ENCODE measurements at places on chromosomes 6 and 20.

GRCh38 chr6:114096561-114097172, 125.7 kb upstream of the HDAC2 start:
- DNase-seq, result no peak

DNA sequence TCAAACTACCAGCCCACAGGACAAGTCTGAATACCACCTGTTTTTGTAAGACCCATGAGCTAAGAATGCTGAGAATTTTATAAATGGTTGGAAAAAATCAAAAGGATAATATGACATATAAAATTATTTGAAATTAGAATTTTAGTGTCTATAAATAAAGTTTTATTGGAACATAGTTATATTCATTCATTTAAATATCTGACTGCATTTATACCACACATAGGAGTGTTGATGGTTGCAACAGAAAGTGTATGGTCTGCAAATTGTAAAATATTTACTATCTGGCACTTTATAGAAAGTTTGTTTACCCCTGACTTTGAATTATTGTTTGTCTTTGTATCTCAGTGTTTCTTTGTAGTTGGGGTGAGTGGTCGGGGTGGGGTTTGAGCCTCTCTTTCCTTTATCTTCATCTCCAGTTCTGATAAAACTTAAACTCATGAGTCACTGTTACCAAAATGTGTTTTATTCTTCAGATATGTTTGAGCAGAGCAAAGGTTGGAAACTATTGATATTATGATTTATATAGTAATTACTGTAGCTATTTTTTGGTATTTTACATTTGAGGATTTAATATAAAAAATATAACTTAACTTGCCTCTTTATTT, 55.5 kb downstream of the CD2AP start:
- no peak for DNase-seq

DNA sequence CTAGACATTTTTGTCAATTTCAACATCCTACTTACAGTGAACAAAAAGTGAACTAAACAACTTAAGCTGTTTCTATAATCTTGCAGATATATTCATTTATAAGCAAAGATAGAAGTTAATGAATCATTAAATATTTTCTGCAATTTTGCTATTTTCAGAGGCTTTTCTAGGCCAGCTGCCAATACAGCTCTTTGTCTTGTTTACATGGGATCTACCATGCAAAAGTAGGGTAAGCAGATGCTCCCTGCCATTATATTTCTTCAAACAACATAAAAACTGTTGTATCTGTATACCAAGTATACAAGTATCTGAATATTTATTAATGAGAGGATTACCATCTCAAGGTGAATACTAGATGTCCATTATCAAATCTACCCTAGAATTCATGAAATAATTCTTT, 15.4 kb downstream of the PNISR start:
- no peak for DNase-seq

DNA sequence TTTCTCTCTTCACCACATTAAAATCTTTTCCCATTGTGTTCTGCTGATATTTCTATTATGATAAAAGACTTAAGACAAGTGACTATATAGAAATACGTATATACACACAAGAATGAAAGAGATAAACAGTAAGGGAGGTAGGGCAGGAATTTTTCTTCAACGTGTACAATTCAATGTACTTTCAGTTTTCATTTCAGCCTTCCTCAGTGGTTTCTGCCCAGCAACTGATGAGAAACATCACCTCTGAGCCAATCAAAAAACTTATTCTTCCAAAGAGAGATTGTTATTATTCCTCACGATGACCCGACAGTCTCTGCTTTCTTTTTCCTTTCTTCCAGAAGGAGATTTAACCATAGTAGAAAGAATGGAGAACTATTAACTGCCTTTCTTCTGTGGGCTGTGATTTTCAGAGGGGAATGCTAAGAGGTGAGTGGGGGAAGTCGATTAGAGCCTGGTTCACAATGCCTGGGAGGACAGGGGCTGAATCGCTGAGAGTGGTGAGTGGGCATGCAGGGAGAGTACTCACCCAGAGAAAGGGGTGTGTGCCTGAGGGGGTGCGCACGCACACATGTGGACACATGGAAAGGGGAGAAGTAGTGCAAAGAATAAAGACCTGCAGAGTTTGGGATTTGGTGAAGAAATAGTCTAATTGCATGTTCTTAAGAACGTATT, at the start of gene BTN3A1:
TSS of gene BTN3A1 (plus strand) at position 289 of the 672 bp plus-strand sequence. CDS start 3,289 bp downstream, outside the sequence.
- peak; percentile 48 for DNase-seq

GRCh38 chr6:52306972-52307870, 22.7 kb upstream of the MCM3 start:
- DNase-seq, result no peak

GRCh38 chr6:43914272-43915147, 144.5 kb downstream of the VEGFA start:
- no peak for DNase-seq

- no peak for DNase-seq
These were observed 277.4 kb upstream of the CNR1 start for GRCh38 chr6:88443554-88443953.

DNA sequence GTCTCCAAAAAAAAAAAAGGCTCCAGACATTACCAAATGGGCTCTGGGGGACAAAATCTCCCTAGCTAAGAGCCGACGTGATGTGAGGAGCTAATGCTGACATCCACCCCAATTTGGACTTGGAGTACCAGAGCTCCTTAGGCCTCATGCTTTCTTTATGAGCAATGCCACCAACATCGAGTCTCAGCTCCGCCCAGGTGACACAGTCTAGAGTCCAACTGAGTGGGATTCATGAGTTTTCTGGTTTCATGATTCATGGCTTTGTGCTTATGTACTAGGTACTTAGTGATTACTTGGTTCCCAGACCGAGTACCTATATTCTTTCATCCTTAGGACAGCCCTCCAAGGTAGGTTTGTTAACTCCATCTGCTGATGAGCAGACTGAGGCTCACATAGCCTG, 4.4 kb downstream of the ANKRD60 start:
- DNase-seq, result no peak

GRCh38 chr6:138109042-138109997, 2.1 kb upstream of the PERP start:
- DNase-seq, result peak; percentile 23

- DNase-seq, result no peak
These were observed 207.5 kb downstream of the SYNDIG1 start for GRCh38 chr20:24676978-24677370.

DNA sequence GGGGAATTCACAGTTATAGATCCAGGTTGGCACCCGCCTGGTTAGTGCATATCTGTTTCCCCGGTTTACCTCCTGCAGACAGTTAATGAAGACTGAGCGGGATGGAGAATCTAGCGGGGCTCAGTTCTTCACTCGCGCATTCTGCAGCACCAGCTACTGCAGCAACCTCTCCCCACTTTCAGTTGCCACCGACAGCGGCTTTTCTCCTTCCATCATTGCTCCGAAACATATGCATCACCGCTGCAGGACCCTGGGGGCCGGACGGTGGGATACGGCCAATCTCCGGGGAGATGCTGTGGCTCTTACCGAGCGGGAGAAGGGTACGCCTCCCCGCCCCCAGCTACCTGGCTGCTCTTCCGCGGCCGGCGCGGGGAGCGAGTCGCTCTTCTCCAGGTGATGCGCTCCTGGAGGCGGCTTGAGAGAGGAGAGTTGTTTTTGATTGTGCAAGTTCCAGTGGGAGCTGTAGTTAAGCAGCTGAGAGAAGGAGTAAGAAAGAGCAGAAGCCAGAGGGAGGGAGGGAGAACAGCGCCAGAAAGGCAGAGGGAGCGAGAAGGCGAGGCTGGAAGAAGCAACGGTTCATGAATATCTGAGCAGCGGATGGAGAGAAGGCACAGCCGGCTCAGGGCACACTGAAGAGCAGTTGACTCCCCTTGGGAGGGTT, at the start of gene SGK1:
TSS of gene SGK1 (minus strand) at position 642 of the 661 bp plus-strand sequence. CDS start 652 bp downstream, outside the sequence.
- peak; percentile 32 for DNase-seq

DNA sequence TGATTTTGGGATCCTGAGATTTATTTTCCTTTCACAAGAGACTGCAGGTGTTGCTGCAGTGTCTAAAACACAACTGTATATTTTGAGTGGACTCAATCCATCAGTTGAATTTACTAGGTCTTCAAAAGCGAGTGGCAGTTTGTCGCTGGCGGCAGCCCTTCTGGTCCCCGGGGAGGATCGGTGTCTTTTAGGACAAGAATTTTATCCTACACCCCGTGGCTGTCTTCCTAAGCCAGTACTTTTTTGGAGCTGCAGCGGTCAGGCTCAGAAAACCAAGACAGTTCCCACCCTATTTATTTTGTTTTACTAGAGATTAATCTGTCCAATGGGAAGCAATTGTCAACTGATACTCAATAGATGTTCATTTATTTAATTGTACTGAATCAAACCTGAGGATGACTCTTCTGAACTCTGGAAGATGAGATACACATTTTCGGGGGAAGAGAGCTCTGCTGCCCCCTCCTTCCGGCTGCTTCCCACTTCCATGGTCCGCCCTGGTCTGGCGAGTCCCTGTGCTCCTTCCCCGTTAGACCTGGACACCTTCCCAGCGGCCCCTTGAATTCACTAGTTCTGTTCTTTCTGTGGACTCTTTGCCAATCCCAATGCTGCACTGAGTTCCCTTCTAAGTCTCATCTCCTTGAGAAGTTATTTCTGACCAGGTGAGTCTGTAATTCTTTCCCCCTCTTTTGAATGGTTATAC, 90.6 kb downstream of the ERMARD start:
- no peak for DNase-seq

DNA sequence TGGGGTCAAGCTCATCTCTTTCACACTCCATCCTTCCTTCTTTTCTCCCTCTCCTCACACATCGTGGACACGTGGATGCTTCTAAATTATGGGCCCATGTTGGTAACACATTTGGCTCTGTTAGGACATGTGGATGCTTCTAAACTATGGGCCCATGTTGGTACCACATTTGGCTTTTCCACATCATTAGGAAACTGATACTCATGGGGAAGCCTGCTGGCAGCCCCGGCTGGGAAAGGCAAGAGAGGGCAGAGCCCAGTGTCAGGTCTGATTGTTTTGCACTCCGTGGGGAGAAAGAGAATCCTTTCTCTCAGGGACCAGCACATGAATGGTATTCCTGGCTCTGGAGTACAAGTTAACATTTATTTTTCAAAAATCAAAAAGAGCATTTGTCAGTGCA, 4.0 kb upstream of the CST1 start:
- no peak for DNase-seq

- no peak for DNase-seq
These were observed 303.8 kb upstream of the MAN1A1 start for GRCh38 chr6:119653329-119653728.

- DNase-seq, result peak; percentile 0
These were observed 73.4 kb upstream of the NRSN1 start for GRCh38 chr6:24052590-24052961.

- DNase-seq, result peak; percentile 28
These were observed 317.5 kb upstream of the MARCKS start for GRCh38 chr6:113539623-113540022.

DNA sequence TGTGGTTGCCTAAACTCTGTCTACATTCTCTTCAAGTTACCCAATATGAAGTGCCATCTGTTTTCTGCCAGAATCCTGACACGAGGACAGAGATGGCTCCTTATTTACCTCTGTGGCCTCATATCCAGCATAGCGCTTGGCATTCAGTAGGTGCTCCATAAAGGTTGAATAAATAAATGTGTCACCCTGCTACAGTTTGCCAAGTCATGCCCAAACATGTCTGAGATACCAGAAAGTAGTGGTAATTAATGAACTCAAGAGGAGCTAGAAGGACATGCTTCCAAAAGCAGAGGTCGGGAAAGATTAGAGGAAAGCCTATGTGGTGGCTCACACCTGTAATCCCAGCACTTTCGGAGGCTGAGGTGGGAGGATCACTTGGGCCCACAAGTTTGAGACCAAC, 30.9 kb upstream of the E2F3 start:
- DNase-seq, result no peak

DNA sequence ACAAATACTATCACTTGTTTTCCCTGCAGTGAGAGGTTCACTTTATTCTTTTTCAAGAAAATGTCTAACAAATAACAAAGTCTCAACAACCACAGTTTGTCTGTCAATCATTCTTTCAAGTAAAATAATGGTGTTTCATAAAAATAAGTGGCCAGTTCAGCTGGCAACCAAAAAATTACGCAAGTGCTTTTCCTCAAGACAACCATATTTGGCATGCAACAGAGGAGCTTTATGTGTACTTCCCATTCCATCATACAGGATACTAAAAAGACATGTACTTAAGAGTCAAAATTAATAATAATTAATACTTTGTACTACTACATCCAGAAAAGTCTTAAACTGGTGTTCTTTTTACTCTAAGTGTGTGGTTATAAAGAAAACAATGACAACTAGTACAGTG, 34.6 kb downstream of the ATG5 start:
- no peak for DNase-seq

GRCh38 chr6:67190733-67191132, 1444.3 kb upstream of the ADGRB3 start:
- DNase-seq, result no peak

GRCh38 chr20:63432577-63433325, 39.7 kb downstream of the KCNQ2 start:
- no peak for DNase-seq

GRCh38 chr20:25726357-25726756, 29.7 kb upstream of the ZNF337 start:
- DNase-seq, result no peak

- peak; percentile 8 for DNase-seq
These were observed 631.1 kb downstream of the COL12A1 start for GRCh38 chr6:74574794-74575193.
